Esophagus muscularis mucosa (tissue), 4 donors: ENCODE measurements at places on chromosomes 7 and 10.
A peak's percentile ranks its signal among the peaks of the same experiment; 100 is the strongest.

DNA sequence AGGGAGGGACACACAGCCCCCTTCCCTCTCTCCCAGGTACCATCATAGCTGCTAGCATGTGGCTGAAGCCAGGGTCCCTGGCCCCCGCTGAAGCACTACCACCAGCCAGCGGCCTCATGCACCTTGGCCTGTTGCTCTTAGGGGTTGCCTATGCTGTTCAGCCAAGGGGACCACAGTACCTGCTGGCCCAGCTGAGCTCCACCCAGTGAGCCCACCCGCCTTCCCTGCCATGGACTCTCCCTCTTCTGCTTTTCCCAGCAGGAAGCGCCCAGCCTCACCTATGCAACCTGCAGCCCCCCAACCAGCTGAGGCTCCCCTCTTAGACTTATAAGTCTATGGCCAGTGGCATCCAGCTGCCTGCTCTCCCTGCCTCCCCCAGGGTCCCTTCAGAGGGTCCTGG, 8.7 kb upstream of the MTPAP start:
- DNase-seq, result peak; percentile 70

DNA sequence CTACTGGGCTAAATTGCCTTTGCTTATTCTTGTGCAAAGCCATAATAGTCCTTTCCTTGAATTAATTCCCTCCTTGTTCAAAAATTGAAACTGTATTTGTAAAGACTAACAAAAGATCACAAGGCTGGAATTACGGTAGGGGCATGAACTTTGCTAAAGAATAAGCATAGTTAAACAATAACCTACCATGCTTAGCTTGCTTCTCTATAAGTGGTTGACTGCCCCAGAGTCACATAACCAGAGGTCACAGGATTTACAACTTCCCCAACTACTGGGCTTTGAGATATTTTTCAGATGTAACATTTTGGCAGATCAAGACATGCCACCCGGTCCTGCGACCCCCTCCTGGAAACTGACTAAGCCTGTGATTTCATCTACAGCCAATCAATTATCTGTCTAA, 181.4 kb downstream of the GPAM start:
- no peak for DNase-seq

DNA sequence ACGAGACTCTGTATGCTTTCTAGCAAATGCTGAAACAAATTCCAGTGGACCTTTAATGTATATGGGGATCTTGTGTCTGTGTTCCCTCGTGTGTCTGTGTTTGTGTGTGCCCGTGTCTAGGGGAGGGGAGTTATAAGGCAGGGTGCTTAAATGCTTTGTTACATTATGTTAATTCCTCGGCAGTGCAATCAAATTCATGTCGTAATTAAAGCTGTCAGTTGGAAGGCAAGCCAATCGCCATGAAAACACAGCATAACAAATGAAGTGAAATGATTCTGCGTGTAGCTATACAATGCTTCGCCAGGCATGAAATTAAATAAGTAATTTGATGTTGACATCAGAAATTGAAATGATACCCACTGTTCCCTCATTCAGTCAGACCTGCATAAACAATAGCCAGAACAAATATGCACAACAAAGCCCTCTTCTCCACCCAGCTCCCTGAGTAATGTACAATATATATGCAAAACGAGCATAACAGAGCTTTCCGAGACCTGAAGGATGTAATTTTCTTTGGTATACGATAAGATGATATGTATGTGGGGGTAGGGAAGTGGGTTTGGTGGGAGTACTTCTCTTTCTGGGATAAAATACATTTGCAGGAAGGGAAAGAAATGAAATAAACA, 534.1 kb downstream of the AUTS2 start:
- DNase-seq, result no peak

- no peak for DNase-seq
Measured at GRCh38 chr10:108496106-108496505, 1331.6 kb upstream of the SORCS1 start.

DNA sequence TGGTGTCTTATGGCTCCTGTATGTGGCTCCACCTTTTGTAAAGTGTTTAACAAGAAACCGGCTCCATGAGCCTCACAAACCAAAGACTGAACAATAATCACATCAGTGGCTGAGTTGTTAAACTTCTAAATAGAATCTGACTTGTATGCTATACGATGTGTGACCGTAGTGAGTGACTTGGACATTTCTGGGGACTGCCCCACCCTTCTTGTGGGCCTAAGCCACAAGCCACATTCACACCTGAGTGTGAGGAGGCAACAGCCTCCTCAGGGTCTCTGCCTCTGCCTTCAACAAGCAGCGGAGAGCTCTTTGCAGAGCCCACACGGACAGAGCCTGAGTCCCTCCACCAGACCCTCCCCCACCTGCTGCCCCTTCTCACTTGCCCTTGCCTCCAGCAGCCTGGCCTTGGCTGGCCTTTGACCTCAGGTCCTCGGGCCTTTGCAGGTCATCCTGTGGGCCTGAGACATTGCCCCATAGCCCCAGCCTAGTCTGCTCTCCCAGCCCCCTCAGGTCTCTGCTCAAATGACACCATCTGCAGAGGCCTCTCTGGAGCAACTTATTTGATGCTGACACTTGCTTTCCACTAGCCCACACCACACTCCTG, 156.8 kb upstream of the TNS3 start:
- DNase-seq, result no peak

GRCh38 chr7:35374858-35375257, 121.0 kb upstream of the TBX20 start:
- DNase-seq, result no peak

DNA sequence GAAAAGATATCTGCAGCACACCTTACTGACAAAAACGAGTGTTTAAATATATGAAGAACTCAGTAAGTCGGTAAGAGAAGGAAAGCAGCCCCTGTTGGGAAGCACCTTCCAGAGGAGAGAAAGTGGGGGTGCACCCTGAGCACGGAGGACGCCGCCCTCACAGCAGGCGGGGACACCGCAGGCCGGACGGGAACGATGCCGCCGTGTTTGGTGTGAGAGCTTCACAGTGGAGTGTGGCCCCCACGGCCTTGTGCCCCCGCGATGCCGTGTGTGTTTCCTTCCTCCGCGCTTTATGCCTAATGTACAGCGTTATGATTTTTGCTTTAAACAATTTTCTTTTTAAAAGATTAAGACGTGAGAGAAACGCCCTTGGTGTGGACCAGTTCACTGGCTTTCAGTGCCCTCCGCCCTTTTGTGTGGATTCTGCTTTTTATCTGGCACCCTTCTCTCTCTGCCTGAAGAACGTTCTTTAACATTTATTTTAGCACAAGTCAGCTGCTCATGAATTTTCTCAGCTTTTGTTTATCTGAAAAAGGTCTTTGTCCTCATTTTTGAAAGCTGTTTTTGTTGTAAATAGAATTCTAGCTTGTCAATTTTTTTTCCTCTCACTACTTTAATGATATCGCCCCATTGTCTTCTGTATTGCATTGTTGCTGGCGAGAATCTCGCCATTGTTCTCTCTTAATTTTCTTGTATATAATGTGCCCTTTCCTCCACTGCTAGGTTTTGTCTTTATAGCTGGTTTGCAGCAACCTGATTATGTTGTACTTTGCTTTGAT, 110.7 kb downstream of the INPP5A start:
- no peak for DNase-seq

GRCh38 chr7:23475576-23475839, 5.2 kb upstream of the IGF2BP3 start:
- DNase-seq, result no peak

DNA sequence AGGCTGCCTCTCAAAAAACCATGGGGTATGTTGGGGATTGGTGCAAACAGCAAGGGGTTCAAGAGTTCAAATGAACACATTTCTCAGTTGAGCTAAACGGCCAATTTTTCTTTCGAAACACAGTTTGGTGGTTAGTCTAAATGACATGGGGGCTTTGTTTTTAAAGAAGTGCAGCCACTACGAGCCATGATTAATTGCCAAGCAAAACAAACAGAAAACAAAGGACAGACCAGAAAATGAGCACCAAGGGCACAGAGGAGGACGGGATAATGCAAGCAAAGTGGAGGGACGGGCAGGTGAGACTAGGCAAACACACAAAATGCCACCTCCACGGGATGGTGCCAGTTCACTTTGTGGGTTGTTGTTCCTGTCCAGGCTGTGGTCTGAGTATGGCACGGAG, 64.5 kb upstream of the PDLIM1 start:
- DNase-seq, result no peak

GRCh38 chr7:156998988-156999957, 11.2 kb downstream of the MNX1 start:
- DNase-seq, result no peak

- DNase-seq, result no peak
Measured at GRCh38 chr10:17067376-17068264, 62.0 kb downstream of the CUBN start.

- DNase-seq, result no peak
Measured at GRCh38 chr10:100024748-100025147, 15.0 kb upstream of the DNMBP start.

GRCh38 chr7:50793120-50793946, 10.6 kb upstream of the GRB10 start:
- no peak for DNase-seq

DNA sequence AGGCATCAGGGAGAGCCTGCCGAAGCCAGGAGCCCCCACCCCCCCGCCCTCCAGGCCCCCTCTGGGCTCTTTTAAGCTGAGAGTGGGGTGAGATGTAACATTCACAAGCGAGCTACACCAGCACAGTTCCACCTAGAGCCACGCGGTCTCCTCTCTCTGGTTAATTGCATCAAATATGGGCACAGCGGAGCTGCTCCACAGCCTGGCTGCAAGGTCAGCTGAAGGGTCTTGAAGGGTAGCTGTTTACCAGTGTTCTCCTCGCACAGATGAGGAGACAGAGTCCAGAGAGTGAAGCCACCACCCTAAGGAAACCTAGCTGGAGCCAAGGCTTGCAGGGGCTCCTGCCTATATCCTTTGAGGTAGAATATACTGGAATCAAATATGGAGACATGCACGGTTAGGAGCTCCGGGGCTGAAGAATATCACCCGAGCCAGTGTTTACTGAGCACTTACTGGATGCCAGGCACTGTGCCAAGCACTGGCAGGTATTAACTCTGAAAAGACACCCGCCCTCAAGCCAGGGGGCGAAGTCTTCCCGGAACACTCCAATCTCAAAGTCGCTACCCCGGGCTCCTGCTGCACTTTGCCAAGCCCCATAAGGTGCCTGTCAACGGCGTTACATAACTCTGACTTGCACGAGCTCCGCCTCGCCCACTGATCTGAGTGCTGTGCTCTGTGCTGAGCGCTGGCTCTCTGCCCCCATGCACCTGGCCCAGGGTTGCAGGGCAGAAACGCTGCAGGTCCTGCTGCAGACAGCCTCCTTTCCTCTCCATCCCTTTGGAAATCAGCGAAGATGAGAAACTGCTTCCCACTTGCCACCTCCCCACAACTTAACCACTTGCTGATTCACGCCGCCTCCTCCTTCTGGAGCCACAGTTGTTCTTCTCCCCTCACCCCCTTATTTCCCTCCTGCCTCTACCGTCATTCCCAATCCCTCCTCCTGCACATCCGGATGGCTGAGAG, 5.4 kb downstream of the CHST15 start:
- no peak for DNase-seq

DNA sequence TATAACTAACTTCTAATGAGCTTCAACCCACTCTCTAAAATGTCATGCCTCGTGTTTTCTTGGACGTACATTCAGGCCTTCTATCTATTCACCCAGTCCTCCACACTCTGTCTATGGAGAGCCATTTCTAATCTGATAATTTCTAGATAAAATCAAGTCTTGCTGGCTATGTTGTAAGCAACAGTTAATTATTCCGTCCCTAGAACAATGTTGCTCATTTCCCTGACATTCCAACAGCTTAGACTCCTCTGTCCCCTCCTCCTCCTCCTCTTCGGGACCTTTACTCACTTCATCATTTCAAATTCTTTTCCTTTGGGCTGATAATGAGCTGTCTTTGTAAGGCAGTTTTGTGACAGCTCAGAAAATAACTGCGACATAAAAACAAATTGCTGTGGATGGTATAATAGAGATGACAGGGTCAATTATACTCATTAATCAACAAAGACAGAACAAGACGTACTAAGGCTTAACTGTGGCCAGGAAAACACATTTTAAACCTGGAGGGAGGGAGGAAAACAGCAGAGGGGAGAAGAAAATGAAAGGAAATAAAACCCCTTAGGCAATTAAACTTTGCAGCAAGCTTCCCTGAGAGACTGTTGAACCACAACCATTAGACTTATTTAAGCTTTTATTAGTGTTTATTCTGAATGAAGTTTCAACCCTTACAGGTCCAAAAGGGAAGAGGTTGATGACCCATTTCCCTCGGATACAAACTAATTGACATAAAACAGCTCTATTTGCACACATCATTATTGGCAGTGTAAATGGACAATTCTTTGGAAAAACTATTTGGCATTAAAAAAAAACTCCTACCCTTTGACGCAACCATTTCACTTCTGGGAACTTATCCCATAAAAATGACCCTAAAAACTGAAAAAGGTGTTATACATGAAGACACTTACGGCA, 179.1 kb downstream of the SFMBT2 start:
- DNase-seq, result no peak

GRCh38 chr7:5469375-5470166, 45.9 kb upstream of the TNRC18 start:
- DNase-seq, result no peak

DNA sequence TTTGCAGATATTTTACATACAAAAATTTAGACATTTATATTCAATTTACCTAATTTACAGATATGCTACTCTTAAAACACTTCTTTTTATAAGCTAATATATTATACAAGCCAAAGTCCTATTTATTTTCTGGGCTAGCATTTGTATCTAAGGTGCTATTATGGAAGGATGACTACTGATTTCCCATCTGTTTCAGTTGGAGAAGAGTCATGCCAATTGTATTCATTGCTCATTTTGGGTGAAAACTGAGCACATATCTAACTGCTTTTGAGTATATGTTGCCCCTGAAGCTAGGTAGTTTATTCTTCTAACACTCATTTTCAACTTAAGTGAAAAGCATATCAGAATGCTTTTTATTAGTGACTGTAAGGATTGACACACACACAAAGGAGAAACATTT, 172.9 kb downstream of the CDK14 start:
- DNase-seq, result no peak

DNA sequence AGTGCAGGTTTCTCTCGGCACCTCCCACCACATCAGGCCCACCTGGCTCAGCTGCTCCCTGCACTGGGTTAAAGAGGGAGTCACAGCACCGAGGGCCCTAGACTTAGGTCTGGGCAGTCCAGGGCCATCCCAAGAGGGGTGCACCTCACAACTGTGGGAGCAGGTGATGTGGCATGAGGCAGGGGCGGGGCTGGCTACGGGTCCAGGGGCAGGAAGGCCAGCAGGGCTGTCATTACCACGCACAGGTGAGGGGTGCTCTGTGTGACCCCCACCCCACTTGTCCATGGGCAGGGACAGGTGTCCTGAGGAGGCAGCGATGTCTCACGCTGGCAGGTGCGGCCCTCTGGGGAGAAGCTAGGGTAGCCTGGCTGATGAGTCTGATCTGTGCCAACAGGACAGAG, 40.5 kb upstream of the DPYSL4 start:
- DNase-seq, result no peak

- no peak for DNase-seq
Measured at GRCh38 chr7:28823582-28823981, 134.5 kb downstream of the TRIL start.

GRCh38 chr7:156219307-156220077, 407.2 kb upstream of the SHH start:
- peak; percentile 75 for DNase-seq
